Skeletal muscle cell (primary cell): ENCODE measurements at places on chromosomes 12 and 14.

- no peak for DNase-seq
Observed at GRCh38 chr12:13328535-13328934, 132.0 kb downstream of the EMP1 start.

DNA sequence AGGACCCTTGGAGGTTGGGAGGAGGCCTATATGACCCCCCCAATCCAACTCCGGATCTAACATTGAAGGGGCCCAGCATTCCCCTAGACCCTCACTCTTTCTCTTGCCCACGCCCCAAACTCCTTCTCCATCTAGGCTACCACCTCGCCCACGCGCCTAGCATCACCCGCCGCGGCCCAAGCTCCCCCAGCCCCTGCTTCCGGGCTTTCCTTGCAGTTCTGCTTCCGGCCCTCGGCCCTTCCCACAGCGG lies 445 bp downstream of the CERS5 start:
- DNase-seq, result no peak

DNA sequence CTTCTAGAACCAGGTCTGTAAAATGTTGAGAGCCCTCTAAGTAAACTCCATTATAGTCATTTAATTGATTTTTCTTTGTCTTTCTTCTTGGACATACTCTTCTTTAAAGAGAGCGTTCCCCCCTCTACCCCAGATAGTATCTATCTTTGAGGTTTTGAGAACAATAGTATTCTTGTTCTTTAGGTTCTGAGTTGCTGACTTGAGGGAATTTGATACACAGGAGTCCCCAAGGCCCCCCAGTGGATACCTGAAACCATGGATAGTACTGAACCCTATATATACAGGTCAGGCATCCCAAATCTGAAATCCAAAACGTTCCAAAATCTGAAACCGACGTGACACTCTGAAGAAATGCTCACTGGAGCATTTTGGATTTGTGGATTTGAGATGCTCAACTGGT lies 65.5 kb downstream of the FUT8 start:
- DNase-seq, result no peak

GRCh38 chr12:99810718-99811593 lies 163.4 kb downstream of the GARIN6 start:
- DNase-seq, result no peak

DNA sequence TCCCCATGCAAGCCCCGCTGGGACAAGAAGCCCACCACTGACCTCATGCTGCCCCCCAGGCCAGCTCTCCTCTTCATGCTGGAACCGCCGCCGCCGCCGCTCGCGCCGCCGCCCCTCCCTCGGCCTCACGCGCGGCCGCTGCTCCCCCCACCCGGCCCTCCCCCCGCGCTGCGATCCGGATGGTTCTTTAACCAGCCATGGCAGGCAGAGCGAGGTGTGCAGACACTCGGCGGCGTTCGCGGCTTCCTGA lies at the start of gene DCAF5:
Gene DCAF5 (minus strand): TSS at position 218 of the 250 bp plus-strand sequence. CDS start 141 bp downstream, at position 77.
- no peak for DNase-seq

DNA sequence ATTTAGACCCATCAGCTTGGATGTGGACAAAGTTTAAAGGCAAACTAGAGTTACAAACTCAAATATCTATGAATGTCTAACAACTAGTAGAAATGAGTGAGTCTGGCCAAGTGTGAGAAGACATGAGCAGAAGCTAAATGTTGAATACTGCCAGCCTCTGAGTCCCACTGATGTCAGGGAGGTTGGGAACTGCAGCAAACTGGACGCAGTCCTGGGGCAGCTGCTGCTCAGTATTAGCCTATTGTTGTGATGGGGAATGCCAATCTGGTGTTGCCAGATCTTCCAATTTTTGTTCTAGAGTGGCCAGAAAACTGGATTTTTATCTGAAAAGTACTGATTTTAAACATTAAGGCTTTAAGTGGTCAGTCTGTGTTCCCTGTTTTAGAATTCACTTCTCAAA lies 770.4 kb upstream of the STXBP6 start:
- DNase-seq, result no peak

DNA sequence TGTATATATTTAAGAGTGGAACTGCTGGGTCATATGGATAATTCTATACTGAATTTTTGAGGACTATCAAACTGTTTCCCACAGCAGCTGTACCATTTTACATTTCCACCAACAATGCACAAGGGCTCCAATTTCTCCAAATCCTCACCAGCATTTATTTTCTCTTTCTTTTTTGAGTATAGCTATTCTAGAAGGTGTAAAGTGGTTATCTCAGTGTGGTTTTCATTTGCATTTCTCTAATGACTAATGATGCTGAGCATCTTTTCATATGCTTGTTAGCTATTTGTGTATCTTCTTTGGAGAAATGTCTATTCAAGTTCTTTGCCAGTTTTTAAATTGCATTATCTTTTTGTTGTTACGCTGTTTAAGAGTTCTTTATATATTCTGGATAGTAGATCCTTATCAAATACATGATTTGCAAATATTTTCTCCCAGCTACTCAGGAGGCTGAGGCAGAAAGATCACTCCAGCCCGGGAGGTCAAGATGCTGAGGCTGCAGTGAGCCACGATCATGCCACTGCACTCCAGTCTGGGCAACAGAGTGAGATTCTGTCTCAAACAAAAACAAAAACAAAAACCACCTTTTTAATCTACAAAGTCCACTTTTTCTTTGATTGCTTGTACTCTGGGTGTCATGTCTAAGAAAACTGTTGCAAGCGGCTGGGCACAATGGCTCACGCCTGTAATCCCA lies 32.8 kb downstream of the GTF2A1 start:
- DNase-seq, result no peak

- no peak for DNase-seq
Observed at GRCh38 chr12:130339951-130340350, 2.3 kb downstream of the PIWIL1 start.

GRCh38 chr12:66196806-66197205 lies 7.8 kb downstream of the IRAK3 start:
- no peak for DNase-seq

DNA sequence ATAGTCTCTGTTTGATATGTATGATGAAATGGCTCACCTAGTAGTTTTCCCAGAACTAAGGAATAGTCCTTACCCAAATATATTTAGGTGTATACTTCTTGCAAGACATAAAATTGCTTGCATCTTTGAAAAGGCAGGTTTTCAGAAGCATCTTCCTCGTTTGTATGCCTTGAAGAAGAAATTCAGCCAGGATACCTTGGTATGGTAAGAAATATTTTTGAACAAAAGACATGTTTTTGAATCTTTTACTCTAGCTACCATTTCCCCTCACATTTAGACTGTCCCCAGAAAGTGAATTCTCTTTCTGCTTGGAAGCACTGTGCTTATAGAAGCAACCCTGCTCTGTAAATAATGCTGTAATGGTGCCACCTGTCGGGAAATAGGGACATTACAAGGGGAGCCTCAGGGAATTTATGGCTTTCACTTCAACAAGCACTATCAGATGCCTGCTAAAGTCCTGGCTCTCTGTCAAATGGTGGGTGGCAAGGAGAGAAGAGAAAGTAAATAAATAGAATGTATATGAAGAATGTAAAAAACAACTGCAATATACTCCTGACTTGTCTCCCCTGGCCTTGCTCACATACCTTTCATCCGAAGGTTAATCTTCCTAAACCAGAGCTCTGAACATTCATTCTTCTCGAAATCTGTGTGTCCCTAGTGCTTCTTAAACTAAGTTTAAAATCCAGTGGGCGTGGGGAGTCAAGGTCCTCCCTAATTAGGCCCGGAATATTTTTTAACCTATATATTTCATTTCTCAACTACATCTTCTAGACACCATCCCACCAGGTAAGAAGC lies 6.1 kb downstream of the CCDC184 start:
- peak; percentile 41 for DNase-seq

DNA sequence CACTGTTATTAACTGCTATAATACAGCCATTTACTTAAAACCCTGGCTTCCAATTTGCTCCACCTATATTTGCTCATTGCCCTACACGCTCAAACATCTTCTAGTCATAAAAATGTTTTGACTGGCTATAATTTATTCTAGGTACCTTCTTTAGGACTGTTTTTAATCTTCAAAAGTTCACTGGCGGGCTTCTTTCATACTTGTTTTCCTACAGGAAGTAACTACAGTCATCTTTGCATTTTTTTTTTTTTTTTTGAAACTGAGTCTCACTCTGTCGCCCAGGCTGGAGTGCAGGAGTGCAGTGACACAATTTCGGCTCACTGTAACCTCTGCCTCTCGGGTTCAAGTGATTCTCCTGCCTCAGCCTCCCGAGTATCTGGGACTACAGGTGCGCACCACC lies 32.5 kb downstream of the MPHOSPH9 start:
- no peak for DNase-seq

GRCh38 chr12:958588-959123 lies 9.2 kb upstream of the RAD52 start:
- DNase-seq, result no peak

GRCh38 chr12:122880668-122881067 lies 15.3 kb downstream of the VPS37B start:
- DNase-seq, result peak; percentile 35

DNA sequence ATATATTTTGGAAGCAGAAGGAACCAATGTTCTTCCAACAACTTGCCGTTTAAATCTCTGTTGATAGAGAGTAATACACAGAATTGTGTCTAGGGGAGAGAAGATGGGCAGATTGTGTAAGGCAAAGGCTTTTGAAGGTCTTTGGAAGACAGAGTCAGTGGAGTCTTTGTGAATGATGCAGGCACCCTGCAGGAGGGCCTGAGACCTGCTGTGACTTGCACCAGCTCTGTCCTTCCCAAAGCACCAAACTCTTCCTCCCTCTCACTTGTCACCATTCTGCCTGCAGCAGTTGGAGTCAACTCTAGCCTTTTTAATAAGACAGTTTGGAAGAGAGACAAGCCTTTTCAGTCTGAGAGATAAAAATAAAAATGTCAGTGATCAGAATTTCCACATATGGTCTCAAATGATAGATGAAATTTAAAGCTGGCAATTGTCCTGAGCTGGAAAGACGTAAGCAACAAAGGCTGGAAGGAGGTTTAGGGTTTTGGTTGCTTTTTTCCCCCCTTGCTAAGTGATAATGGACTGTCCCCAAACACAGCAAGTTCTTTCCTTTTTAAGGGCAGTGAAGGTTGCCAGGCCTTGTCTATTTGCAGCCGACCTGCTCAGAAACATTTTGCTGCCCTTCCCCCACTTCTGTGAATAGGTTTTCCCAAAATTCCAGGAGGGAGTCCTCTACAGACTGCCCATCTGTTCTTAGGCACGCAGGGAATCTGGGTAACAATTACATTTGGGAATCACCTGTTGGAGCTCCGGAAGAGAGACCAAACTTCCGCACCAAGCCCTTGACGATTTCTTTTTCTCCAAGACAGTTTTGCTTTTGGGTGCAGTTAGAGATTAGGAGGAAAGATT lies 103.0 kb upstream of the NTF3 start:
- DNase-seq, result no peak

GRCh38 chr12:87332987-87333726 lies 696.0 kb downstream of the C12orf50 start:
- no peak for DNase-seq

- no peak for DNase-seq
Observed at GRCh38 chr14:100891051-100891450, 12.5 kb downstream of the RTL1 start.

- DNase-seq, result peak; percentile 26
Observed at GRCh38 chr12:48351022-48351708, 446 bp upstream of the ZNF641 start.
